NCI-H2081 treated with DMSO at 0.1 percent for 48 hours (cell line): ENCODE measurements at places on chromosomes 12 and 14.

DNA sequence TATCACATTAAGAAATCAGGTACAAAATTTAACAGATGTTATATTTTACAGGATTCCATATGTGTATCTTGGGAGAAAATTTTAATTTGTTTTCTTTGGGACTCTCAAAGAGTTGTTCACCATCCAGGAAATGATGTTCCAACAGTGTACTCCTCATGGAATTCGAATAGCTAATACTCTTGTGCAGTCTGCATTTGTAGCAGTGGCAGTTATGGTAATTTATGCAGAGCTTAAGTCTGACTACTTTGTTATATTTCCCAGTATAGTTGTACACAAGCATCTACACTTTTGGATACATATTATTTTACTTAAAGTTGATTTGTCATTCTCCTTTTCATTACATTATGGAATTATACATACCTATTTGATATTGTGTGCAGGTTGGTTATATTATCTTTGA lies 436.7 kb upstream of the FBXO33 start:
- DNase-seq = no peak

GRCh38 chr12:17975239-17975638 lies 114.8 kb downstream of the RERGL start:
- DNase-seq = no peak

DNA sequence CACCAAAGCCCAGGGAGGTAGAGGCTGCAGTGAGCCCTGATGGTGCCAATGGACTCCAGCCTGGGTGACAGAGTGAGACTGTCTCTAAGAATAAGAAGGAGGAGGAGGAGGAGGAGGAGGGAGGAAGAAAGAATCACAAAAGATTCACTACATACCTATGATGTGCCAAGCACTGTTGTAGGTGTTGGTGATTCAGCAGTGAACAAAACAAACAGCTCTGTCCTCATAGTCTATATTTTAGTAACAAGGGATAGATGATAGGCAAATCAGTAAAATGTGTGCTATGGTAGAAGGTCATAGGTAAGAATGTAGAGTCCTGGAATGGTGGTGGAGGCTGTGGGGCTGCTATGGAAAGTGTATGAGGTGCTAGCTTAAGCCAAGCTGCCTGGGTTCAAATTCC lies 18.0 kb upstream of the ABHD12B start:
- no peak for DNase-seq

- no peak for DNase-seq
Observed at GRCh38 chr12:47067176-47067575, 12.2 kb upstream of the PCED1B start.

- DNase-seq = no peak
Observed at GRCh38 chr14:59377991-59378601, 87.1 kb downstream of the GPR135 start.

GRCh38 chr12:49961993-49962764 lies 507 bp downstream of the AQP5 start:
- DNase-seq = no peak

- no peak for DNase-seq
Observed at GRCh38 chr14:31405106-31405505, 15.2 kb downstream of the HEATR5A start.

GRCh38 chr12:10554756-10555481 lies 49.2 kb downstream of the EIF2S3B start:
- no peak for DNase-seq

- no peak for DNase-seq
Observed at GRCh38 chr12:130226126-130226525, 63.9 kb downstream of the FZD10 start.

DNA sequence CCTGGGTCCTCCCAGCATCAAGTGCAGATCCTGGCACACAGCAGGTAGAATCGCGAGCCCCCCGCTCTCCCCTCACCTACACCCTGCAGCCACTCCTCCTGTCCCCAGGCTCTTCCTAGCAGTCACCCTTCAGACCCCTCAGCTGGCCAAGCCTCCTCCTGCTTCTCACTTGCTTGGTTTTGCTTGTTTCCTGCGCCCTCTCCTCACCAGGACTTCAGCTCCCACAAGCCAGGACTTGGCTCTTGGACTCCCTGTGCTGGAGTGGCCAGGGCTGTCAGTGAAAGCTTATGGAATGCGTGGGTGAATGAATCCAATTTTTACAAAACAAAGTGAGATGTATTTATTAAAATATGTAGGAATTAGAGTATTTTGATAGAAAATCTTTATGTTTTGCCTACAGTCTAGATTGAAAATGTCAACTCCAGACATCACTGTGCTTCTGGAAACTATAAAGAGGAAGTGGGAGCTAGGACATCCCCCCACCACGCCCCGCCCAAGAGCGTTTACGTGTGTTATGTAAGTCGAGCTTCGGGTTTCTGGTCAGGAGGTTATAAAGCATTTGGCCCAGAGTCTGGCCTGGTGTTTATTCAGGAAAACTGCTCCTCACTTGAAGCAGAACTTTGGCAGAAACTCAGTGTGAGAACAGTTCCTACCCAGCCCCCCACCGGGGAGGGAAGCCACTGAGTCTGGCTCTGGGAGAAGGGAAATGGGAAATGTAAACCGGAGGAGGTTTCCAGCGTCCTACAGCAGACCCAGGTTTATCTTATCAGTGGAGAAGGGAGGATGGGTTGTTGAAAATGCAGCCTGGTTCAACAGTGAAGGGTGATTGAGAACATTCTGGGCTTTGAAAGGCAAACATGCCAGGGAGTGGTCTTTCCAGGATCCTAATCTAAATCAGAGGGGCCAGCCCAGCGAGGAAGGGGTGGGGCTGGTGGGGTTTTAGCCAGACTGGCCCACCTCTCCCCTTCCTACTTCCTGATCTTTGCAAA lies 8.8 kb downstream of the ALDH2 start:
- DNase-seq = no peak
